HFFc6 (cell line): ENCODE measurements at places on chromosomes 5 and 9.

GRCh38 chr9:74036549-74037231 lies 460.4 kb upstream of the RORB start:
- no peak for DNase-seq

DNA sequence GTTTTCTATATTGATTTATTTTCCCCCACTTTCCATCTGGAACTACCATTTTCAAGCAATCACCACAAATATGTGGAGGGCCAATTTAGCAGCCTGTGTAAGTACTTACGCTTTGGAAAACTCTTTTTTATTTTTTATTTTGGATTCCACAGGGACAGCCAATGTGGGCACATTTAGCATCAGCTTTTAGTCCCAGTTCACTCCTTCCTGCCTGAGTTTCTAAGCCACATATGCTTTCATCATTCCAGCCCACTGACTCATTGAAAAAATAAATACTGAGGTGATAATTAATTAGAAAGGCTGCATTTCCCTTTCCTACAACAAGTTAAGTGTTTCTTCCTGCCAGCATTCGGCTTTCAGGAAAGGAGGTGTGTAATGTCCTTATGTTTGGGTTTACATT lies 76.8 kb downstream of the TMEM167A start:
- DNase-seq: no peak

DNA sequence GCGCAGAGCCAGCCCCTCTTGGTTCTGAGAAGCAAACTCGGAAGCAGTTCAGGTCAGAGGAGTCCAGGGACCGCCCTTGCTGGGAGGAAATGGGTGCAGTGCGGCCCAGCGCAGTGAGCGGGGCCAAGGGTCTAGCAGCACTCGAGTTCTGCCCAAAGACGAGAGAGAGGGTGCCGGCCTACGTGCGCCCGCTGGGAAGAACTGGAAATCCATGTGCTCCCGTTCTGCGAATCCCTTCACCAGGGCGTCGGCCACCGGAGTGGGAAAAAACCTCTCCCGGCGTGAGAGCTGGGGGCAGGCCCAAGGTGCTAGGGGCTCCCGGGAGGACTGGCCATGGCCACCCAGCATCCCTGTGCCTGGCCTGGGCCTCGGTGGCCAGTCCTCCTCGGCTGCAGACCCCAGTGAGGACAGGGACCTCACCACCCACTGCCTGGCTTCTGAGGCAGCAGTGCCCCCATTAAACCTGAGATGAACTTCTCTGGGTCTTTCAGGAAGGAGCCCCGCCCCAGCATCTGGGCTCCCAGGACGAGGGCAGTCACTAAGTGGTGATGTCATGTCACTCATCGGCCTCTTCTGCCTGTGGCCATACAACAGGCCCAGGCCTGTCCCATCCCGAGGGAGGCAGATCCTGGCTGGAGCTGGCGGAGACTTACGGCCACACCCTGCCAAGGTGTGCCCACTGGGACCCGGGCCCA lies 10.6 kb downstream of the TMEM250 start:
- no peak for DNase-seq

GRCh38 chr5:114581136-114581535 lies 219.3 kb downstream of the KCNN2 start:
- DNase-seq: no peak

DNA sequence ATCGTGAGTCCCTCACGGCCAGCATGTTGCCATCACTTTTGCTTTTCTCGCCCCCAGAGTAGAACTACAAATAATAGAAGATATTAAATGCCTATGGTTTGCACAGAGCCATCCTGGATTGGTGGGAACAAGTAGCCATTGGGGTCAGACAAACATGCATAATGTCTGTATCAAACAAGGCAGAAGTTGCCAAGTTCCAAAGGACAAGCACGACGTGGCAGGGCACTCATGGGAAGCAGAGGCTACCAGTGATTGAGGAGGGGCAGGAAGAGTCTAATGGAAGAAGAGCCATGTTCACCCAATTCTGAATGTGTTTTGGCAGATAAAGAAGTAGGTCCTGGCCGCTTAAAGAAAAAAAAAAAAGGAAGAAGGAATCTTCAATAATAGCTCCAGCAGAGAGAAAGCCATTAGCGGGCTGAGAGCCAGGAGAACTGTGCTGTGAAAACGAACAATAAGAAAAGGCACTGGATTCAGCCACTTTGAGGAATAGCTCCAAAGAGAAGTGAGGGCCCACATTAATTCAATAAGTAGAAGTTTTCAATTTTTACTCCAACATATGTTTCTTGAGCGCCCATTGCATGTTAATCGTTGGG lies 153.7 kb upstream of the ADCY2 start:
- no peak for DNase-seq
